ENCODE measurements at places on chromosomes 4 and X.

DNA sequence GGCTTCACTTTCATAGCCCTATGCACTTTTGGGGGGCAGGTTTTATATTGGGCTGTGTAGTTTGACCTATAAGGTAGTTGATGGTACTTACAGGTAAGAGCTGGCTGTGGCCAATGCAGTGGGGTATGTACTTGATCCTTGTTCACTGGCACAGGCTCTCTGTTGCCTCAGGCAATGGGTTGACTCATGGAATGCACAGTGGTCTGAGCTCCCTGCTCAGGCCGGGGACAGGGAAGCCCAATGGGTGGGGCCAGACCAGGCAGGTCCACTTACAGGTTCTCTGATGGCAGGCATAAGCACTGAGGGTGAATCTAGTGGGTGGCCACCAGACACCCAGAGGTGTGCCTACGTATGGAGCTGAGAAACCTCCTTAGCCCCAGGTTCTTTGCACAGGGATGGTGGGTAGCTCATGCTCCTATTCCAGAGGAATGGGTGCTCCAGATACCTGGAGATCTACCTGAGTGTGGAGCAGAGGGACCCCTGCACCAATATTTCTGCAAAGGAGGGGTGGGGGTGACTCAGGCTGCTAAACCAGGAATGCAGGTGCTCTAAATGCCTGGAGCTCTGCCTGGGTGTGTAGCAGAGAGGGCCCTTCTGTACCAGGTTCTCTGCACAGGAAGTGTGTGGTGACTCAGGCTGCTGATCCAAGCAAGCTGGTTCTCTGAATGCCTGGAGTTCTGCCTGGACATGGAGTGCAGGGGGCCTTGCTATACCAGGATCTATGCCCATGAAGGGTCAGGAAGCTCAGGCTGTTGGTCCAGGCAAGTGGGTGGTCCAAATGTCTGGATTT is 52.3 kb downstream of the IL1RAPL2 start:
- no peak for DNase-seq

GRCh38 chrX:43266487-43266886 is 389.6 kb upstream of the MAOA start:
- no peak for DNase-seq

DNA sequence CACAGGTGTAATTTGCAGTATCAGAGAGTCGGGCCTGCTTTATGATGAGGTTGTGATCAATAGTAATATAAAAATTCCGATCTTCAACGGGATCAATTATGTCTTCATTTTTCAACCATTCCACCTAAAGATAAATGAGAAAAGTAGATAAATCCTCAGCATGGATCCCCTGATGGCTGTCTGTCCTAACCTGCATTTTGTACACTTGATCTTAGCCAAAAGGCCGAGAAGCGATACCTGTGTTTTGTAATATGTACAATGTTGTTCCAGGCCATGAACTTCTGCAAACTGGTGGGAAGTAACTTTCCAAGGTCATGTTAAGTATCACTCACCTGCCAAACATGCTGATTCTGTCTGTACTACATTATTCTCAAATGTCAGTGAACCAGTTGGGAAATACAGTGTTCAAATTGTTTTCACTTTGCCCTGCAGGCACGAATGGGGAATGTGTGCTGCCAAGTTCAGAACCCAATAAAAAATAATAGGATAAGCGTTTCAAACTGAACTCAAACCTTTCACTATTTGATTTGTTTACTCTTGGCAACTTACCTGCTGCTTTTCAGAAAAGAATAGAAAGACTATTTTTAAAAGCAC is 298.1 kb downstream of the UNC5C start:
- peak; percentile 77 for DNase-seq

DNA sequence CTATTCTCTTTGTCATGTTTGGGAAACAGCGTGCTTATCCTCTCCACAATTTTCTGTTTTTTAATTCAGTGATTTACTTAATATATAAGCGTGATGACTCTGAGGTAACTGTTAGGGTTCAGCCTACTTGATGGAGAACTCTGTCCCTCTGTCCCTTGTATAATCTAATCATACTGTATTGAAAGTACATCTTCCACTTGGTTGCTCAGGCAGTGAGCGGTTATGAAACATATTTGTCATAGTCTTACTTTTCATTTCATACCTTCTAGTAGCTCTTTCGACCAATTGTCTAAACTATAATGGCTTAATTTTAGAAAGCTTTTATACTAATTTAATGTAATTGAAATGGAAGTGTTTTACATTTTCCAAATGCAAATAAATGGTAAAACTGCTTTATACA is 469.0 kb downstream of the TLL1 start:
- DNase-seq: no peak

- no peak for DNase-seq
Observed at GRCh38 chrX:150696331-150696730, 3.1 kb downstream of the MTMR1 start.

GRCh38 chr4:122742933-122743829 is 10.7 kb downstream of the BBS12 start:
- no peak for DNase-seq

DNA sequence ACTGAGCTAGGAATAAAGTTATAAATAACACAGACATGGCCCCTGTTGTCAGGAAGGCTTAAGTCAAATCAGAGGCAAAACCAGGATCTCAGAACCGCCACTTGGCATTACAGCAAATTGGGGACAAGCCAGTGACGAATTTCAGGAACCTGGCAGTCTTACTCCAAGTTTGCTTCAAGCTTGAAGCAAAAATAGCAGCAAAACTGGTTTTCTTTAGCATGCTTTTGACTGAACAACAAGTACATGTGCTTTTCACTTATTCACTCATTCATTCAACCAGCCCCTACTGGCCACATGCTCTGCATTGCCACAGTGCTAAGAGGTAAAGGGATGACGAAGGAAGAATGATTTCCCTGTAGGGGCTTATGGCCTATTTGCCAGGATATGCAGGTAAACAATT is 253.9 kb upstream of the PPARGC1A start:
- no peak for DNase-seq

DNA sequence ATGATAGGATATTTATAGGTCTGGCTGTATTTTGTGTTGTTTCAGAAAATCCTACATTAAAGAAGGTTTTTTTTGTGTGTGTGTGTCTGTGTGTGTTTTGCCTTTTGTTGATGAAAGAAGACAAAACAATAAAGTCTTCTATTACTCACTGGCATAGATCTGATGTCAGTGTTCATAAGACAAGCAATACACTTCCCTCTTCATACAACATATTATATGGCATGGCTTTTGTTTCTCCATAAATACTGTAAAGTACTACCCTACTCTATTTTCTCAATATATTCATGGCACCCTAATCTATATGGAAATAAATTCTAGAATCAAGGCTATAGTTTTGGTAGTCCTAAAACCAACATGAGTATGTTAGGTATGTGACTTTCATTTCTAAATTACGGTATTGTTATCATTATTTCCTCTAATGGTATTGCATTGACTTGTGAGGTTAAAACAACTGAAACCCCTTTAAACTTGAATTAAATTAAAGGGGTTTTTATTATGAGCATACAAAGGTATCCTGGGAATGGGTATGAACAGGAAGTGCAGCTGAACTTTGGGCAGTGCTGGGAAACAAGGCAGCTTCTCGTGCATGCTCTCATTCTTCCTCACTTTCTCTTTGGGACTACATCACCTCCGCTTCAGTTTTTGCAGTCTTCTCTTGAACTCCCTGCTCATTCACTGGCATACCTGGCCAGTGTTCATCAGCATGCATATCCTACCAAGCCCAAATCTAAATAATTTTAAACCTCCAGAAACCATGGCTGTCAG is 70.5 kb upstream of the PRSS48 start:
- no peak for DNase-seq

DNA sequence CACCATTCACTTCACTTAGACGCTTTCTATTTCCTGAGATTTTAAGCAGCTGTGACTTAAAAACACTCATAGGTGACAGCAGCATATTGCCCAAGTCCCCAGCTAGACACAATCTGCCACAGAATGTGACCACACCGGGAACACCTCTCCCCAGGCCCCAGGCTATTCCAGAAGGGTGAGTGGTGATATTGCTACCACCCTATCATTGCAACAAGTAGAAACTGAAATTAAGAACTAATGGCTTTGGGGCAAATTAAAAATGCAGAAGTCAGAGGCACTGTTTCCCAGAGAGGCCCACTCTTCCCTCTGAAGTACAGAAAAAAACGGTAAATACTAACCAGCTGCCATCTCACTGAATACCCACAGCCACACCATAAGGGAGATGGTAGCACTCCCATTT is 35.0 kb downstream of the QDPR start:
- DNase-seq: no peak

DNA sequence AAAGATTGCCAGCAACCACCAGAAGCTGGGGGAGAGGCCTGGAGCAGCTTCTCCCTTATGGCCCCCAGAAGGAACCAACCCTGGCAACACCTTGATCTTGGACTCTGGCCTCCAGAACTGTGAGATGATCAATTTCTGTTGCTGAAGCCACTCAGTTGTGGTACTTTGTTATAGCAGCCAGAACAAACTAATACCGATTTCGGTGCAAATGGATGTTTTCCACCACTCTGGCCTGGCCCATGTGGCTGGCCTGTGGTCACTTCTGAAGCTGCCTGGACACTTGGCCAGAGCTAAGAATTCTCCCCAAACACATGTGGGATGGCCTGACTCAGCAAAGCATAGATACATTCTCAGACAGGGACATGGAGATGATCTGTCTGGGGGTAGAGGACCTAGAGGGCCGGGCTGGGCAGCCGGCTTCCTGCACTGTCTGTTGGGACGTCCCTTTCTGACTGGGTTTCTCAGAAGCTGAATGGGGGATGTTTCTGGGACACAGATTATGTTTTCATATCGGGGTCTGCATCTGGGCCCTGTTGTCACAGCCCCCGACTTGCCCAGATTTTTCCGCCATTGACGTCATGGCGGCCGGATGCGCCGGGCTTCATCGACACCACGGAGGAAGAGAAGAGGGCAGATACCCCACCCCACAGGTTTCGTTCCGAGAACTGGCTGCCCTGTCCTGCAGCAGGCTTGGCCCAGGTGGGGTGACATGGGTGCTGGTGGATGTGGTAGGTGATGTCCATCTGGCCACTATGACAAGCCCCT is 4.1 kb downstream of the FOXP3 start:
- DNase-seq: no peak

DNA sequence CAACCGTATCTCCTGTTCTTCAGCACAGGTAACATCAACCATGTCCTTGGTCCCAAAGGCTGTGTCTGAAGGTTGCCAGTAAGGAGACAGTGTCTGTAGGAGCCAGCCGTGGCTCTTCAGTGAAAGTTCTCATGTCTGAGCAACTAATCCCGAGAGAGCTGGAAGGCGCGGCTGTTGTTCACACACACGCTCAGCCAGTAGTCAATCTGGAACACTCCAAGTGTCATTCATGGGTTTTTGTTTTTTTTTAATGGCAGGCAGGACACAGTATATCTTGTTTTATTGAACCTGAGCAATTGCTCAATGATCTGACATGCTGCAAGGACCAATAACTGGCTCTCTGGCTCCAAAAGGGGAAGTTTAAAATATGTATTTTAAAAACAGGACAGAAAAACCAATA is 48.4 kb upstream of the MAP3K15 start:
- DNase-seq: no peak

DNA sequence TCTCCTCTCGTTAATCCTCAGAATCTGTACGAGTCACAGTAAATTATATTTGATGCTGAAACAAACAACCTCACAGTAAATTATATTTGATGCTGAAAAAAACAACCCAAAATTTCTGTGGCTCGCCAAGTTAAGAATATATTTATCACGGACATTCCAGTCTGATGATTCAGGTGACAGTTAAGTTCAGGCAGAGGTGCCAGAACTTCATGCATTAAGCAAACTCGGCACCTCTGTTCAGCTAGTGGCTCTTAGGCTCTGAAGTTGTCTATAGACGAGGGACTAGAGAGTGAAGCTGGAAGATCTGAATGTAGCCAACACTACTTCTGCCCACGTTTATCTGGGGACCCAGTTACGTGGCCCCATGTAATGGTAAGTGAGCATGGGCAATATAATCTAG is 132.2 kb upstream of the AGA start:
- no peak for DNase-seq

GRCh38 chrX:113421432-113421831 is 580.8 kb upstream of the AMOT start:
- DNase-seq: no peak

DNA sequence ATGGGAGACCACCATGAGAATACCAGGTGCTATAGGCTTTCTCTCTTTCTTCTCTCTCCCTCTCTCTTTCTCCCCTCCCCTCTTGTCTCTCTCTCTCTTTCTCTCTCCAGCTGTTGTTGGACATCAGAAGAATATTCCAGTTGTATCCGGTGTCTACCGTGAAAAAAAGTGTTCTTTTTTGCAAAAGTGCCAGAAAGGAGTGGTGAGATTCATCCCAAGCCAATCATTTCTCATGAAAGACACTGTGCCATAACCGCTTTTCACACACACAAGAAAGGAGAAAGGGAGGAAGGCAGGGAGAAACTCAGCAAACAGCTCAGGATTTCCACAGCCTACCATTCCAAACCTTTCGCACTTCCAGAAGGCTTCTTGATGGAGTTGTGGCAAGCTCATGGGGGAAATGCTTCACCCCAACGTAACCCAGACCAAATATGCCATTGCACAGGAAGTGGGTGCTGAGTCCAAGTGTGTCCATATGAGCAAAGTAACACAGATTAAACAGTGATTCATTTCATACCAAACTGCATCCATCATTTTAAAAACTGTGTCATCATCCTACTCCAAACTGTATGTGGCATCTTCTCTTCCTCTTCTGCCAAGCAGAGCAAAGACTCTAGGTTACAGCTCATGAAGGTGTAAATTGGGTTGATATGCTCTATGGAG is 224.0 kb downstream of the APBB2 start:
- DNase-seq: peak; percentile 86

DNA sequence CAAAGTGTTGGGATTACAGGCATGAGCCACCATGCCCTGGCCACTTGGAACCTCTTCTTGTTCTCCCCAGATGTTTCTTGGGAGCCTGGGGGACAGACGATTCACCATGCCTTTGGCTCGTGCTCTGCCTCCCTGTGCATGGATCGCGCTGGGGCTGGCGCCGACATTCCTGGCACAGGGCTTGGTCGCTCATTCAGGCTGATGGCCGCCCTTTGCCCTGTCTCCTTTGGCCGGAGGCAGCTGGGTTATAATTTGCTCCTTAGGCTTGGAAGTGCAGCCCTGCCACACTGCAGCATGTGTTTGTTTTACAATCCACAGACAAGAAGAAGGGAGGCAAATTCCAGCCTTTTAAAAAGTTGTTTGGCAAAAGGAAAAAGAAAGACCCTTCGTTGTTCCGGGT is 115.3 kb downstream of the AASDH start:
- no peak for DNase-seq

DNA sequence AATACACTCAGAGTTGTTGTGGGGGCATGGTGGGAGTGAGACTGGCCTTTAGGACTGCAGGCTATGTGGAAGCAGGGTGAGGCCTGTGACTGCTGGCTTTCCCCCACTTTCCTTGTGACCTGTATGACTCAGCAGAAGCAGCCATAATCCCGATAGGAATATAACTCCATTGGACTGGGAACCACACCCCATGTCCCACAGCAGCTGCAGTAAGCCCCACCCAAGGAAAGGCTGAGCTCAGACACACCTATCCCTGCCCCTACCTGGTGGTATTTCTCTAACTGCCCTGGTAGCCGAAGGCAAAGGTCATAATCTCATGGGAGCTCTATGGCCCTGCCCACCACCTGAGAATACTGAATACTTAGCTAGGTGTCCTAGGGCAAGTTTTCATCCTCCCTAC is 169.3 kb downstream of the GC start:
- DNase-seq: no peak

GRCh38 chr4:159337041-159337440 is 234.2 kb downstream of the RAPGEF2 start:
- DNase-seq: no peak

GRCh38 chr4:8230891-8231290 is 31.8 kb downstream of the SH3TC1 start:
- DNase-seq: no peak

GRCh38 chr4:45437381-45437780 is 686.5 kb downstream of the GABRG1 start:
- no peak for DNase-seq

GRCh38 chr4:5710065-5710960 is 688 bp upstream of the EVC start:
- peak; percentile 62 for DNase-seq

Data from adipocyte (in vitro differentiated cells).